ENCODE measurements at places on chromosomes 7 and 10.

DNA sequence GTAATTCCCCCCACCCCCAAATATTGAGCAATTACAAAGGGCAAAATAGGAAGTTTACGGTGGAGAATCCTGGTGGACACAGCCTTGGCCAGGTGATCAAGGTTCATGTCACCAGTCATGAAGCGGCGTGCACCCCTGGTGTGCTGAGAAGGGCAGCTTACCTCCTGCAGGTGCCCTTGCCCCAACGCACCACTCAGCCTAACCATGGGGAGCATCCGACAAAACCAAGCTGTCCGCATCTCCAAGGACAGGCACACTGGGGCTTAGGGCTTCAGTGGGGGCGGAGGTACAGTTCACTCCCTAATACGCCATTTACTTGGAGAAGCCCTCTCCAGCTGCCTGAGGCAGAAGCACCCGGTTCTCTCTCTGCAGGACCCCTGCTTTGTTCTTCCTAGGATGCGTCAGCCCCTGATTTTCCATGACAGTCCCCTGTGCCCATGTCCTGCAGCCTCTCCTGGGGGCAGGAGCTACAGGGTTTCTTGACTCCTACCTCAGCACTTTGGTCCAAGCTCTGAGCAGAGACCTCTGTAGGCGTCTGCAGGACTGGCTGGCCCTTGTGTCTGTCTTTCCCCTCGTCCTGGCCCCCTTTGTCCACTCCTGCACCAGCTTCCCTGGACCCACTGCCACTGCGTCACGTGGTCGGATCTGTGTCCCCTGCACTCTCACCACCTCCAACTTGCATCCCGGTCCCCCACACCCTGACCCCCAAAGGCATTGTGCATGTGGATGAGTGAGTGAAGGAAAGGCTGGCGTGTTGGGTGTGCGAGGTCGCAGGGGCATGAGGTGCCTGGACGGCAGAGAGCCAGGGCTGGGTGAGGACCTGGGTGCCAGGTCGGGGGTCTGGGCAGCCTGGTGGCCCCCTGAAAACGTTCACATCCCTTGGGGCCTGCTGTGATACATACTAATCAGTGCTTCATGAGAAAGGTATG, 113.7 kb downstream of the LHPP start:
- DNase-seq, result no peak

DNA sequence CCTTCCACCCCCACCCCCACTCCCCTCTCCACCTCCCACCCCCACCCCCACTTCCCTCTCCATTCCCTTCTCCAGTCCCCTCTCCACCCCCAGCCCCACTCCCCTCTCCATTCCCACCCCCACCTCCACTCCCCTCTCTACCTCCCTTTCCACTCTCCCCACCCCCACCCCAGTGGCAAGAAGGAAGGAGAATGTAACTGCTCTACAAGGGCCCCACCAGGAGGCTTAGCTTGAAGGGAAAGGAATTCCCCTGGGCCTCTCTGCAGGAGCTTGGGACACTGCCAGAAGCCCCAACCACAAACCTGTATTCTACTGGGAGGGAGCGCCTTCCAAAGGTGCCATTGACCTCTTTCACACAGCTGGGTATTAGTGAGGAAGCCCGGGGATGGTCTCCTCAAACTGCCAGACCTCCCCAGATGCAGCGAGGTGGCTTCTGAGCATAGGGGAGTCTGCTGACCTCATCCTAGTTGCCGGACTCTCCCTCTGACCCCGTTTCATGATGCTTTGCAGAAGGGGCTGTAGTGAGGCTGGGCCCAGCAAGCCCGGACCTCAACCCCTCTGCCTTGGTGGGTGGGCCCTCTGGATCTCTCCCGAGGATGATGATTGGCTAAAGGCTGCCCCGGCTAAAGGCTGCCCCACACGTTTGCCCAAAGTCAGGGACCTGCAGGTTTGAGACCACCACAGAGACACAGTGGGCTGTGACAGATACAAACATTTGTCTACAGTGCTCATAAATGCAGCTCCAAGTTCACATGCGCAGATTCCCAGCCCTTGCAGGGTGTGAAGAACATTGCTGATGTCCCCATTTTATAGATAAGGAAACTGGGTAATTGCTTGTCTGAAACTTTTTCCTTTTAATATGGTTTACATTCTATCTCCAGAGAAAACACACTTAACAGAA, 2.9 kb downstream of the DEPP1 start:
- DNase-seq, result no peak

DNA sequence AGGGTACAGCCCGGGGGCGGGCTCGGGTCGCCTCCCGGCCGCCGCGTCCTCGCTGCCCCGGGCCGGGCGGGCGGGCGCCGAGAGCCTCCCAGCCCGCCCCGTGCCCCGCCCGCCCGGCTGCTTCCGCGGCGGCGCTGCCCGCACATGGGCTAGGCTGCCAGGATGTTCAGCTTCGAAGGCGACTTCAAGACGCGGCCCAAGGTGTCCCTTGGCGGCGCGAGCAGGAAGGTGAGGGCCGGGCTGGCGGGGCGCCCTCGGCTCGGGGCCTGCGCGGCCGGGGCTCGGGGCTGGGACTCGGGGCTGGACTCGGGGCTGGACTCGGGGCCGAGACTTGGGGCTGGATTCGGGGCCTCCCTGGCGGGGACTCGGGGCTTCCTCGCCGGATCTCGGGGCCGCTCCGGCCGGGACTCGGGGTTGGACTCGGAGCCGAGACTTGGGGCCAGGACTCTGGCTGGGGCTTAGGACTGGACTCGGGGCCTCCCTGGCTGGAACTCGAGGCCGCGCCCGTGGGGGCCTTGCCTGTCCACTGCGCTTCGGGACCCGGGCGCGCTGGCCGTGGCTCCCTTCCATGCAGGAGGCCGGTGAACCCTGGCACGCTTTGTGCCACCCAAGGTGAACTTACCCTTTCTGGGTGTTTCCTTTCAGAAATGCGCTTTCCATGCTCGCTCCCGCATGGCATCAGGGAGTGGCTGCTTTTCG, 534 bp downstream of the UBE3C start:
- peak; percentile 38 for DNase-seq

GRCh38 chr10:50563906-50564305, 59.9 kb downstream of the SGMS1 start:
- no peak for DNase-seq

- DNase-seq, result no peak
Measured at GRCh38 chr10:53638006-53638405, 865.4 kb upstream of the MBL2 start.

- DNase-seq, result no peak
Measured at GRCh38 chr7:44162179-44162578, 21.0 kb upstream of the MYL7 start.

DNA sequence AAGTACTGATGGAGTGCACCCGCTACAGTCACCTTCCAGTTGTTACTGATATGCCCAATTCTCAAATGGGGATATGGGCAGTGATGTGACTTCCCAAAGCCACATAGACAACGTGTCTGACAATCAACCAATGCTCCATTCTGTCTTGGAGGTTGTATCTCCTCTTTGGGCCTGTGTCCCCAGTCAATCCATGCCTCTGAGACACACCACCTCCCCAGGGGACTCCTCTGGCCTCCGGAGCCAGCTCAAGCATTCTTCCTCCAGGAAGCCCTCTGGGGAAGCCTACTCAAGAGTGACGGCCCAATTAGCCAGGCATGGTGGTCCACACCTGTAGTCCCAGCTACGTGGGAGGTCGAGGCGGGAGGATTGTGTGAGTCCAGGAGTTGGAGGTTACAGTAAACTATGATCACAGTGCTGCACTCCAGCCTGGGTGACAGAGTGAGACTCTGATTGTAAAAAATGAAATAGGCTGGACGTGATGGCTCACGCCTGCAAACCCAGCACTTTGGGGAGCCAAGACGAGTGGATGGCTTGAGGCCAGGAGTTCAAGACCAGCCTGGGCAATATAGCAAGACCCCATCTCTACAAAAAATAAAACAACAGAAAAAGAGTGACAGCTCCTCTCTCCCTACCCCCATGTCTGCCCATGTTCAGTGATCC, 99.5 kb upstream of the TNRC18 start:
- no peak for DNase-seq

DNA sequence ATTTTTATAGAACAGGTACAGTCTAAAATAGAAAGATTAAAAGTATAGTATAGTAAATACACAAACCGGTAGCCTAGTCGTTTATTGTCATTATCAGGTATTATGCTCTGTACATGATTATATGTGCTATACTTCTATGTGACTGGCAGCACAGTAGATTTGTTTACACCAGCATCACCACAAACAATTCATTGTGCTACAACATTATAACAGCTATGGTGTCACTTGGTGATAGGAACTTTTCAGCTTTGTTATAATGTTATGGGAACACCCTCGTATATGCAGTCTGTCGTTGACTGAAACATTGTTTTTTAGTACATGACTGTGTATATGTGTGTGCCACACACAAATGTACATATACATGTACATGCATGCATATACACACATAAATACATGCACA, 19.1 kb downstream of the ZNF365 start:
- DNase-seq, result no peak

- DNase-seq, result no peak
Measured at GRCh38 chr10:85848756-85849155, 517.8 kb downstream of the GRID1 start.

- DNase-seq, result no peak
Measured at GRCh38 chr7:46566097-46566774, 645.2 kb upstream of the IGFBP3 start.

Data from 8988T (cell line).